ENCODE measurements at places on chromosomes 4 and X. TPM values are rescaled to one million over a fixed set of nuclear protein-coding genes. Genes with fewer than 3 reads are reported as not detected.

GRCh38 chr4:3667258-3667657 lies 98.9 kb upstream of the ADRA2C start:
- no peak for DNase-seq

- no peak for DNase-seq
Observed at GRCh38 chr4:72275381-72275780, 243.6 kb downstream of the NPFFR2 start.

- peak; percentile 40 for DNase-seq
Observed at GRCh38 chr4:150072906-150073714, 5.1 kb upstream of the DCLK2 start.

- DNase-seq: no peak
Observed at GRCh38 chr4:3745886-3746656, 20.1 kb upstream of the ADRA2C start.

GRCh38 chr4:48134081-48134480 lies at the start of gene TXK:
TSS of gene TXK (minus strand) at chr4:48134250. CDS start at chr4:48134170, 80 bp downstream.
- no peak for DNase-seq

GRCh38 chrX:34900691-34901090 lies 41.9 kb upstream of the FAM47B start:
- no peak for DNase-seq

DNA sequence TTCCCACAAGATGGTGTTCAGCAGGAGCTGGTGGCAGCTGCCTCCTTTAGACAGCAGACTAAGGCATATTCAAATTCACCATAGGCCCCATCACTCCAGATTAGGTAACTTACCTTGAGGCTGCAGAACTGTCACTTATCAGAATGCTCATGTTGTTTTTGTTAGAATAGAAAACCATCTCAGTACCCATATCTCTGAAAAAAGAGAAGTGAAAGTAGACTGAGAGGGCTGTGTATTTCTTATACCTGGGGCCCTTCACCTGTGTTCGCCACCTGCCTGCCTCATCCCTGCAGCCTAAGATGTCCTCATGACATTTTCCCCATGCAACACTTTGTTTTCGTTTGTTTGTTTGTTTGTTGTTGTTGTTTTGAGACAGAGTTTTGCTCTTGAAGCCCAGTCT lies 32.9 kb upstream of the SPRY1 start:
- DNase-seq: no peak

GRCh38 chrX:7242613-7243012 lies 94.7 kb upstream of the PUDP start:
- no peak for DNase-seq

- no peak for DNase-seq
Observed at GRCh38 chr4:186757696-186758355, 34.2 kb upstream of the FAT1 start.

DNA sequence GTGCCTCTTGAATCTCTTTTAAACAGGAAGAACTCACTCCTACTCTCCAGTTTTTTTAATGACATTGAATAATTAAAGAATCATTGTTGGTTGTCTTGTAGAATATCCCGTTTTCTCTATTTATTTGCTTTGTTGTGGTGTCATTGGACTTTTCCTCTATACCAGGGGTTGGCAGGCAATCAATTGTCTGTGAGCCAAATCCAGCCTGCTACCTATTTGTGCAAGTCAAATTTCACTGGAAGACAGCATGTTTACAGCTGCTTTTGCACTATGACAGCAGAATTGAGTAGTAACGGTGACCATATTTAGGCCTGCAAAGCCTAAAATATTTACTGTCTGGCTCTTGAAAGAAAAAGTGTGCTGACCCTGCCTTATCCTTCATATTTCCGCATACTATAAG lies 34.8 kb downstream of the POLA1 start:
- no peak for DNase-seq

DNA sequence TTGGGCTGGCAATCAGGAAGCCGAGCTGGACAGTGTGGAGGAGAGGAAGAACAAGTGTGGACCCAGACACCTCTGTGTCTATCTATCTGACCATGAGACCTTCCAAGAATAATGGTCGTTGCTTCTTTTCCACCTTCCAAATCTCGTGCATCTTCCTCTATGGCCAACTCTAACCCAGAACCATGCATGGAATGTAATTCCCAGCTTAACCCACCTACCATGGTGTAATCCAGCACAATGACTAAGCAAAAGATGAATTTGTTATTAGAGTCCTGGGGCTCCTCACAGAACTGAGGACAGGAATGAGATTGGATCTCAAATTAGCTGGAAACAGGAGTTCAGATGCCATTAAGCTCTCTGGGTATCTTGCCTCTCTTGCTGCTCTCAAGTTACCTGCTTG lies 17.4 kb upstream of the TMEM184C start:
- DNase-seq: no peak

GRCh38 chrX:99750721-99751120 lies 659.4 kb downstream of the PCDH19 start:
- no peak for DNase-seq

DNA sequence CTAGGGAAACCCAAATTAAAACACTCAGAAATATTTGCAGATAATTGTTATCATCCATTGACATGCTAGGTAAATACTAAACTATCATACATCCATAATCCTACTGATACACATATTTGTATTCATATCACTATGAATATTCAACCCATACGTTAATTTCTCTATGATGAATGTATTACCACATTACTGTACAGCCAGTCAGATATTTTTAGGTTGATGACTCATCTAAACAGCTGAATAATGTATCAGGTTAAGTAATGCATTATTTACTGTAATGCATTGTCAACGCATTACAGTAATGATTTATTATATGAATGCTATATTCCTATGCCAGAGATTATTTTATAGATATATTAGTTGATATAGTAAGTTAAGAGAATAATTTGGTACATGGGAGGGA lies 37.1 kb downstream of the VEGFC start:
- no peak for DNase-seq

DNA sequence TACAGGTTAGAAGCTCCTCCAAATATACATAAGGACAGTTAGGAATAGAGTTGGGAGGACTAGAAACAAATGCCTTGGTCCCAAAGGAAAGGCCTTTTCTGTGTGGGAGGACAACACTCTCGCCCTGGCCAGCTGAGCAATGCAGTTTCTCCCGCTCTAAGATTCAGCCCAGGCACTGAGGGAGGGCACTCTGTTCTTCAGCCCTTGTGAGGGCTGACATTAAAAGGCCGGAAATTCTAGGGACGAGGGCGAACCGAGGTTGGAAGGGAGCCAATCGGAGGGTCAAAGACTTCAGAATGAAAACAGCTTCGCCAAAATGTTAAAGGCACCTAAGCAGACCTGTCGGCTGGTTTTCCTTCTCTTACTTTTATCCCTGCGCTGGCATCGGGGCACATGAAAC lies 2.9 kb upstream of the PTCHD1 start:
- DNase-seq: no peak

DNA sequence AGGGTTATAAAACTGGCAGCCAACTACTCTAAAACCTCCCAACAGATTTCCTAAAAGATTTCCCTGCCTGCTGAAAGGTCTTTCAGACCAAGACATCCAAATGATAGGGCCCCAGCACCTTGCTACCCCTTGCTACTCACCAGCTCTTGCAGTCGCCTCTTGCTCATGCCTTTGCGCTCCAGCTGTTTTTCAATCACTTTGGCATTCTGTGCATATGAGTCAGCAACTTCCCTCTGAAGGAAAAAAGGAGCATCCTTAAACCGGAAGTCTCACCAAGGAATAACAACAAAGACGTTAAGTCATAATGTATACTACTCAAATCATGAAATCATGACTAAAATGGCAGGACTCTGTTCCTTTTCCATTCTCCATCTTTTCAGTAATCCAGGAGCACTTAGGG lies 24.0 kb downstream of the STEEP1 start:
- peak; percentile 27 for DNase-seq

DNA sequence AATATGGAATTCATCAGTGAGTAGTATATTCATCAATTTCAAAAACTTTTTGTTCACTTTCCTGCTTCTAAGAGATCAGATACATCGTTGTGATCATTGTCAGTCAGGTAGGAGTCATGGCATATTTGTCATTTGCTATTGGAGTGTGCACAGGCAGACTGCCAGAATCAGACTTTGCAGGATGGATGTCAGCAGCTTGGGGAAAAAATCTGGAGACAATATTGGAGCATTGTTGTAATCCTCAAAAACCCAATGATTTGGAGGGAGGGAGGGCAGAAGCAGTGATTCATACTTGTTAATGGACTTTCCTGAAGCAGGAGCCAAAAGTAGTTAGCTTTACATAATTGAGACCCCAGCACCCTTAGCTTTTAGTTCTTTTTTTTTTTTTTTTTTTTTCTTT lies 59.6 kb upstream of the DRP2 start:
- DNase-seq: no peak

DNA sequence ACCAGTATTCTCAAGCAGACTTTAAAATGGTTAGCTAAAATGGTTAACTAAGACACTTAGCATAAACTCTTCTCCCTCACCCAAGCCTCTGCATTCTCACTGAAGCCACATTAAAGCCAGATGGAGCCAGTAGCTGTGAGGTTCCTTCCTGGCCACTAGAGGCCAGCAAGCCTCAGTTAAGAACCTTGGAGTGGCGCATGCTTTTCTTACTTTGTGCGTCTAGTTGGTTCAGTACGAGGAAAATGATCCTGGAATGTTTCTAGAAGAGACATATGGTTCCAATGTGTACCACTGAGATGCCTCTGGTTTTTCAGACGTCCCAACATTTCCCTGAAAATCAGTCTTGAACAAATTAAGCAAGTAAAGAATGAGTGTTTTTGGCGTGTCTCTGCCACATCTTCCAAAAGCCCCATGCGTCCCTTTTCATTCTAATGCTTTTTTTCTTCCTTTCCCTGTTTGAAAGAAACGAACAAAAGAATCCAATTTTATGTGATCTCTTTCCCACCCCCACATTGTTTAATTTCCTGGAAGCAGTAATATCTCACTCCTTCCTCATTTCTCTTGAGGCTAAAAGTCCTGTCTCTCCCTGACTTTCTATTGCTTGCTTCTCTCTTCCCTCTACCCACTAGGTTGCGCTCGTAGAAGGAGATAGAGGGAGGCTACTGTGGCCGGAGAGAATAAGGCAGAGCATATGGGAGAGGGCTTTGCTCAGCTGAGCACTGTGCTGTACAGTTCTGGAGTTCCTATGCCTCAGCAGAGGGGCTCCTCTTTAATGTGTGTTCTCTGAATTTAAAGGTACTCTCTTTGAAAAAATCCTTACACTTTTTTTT lies 82.9 kb upstream of the TAB3 start:
- no peak for DNase-seq

DNA sequence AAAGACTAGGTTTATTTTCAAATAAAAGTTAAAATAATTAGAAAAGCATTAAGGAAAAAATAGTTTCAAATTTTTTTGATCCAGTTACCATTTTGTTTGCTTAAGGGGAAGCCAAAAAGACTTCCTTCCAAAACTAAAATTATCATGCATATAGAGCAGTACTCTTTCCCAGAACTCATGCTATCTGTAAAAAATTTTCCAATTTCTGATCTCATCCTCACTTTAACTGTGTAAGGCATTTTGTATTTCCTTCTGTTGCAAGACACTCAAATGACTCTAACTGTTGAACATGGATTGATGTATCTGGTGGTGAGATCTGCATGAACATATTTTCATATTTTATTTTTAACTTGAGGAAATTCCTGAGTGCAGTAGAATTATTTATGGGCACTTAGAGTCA lies 150.1 kb downstream of the ADAM29 start:
- DNase-seq: no peak

DNA sequence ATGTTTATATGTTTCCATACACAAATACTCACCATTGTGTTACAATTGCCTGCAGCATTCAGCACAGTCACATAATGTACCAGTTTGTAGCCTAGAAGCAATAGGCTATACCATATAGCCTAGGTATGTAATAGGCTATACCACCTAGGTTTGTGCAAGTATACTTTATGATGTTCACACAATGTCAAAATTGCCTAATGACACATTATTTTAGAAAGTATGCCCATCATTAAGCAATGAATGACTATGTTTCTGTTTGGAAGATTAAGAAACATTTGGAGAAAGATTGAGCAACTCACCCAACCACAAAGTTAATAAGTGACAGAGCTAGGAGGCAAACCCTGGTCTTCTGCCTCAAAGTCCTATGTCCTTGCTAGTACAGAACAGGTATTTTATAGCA lies 96.8 kb upstream of the GRIA3 start:
- peak; percentile 65 for DNase-seq

GRCh38 chrX:148915474-148915873 lies 415.1 kb downstream of the AFF2 start:
- DNase-seq: no peak

DNA sequence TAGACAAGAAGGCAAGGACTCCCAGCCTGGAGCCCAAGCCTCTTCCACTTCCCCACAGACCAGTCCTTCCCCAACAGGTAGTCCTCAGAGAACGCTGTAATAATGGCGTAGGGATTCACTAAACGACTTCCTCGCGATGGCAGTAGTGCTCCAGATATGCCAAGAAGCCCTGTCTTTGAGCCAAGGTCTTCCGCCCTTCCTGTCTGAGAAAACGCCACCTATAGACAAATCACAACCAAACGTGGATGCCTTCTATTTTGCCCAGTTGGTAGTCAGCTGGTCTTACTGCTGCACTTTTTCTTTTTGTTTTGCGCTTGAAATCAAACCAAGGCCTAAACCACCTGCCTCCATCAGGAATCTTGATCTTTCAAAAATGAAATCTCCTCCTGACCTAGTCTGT lies 203.3 kb downstream of the OR13H1 start:
- DNase-seq: no peak

DNA sequence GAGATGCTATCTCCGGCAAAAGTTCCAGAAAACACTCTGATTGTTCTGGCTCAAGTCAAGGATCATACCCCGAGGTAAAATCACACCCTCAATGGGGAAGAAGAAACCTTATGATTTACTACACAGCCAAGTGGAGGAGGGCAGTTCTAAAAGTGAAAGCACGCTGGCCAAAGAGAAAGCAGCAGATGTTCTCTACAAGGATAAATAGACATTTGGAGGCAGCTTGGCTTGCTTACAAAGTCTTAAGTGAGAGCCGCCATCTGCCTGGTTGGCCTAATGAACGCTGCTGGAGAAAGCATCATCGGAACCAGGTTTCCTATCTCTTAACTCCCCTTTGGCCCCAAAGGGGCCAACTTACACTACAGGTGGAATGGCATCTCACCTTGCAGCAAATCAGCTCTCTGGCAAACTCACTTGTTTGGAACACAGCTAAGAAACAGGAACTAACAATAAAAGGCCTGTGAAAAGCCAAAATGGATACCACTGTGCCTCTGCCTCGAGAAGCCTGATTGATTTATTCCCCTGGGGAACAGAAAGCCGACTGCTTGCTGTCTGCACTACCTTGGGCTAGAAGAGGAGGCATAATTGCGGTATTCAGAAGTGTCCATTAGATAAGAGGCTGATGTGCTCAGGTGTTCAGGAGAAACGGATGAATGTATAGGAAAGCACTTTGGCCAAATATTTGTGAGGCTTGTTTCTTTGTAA lies 22.8 kb downstream of the FRAS1 start:
- DNase-seq: no peak

The NKAP gene
- 5.0 TPM for total RNA-seq

The SSX4B gene
- total RNA-seq: not detected

The SLC7A11 gene
- total RNA-seq: 3.1 TPM

The KCNE5 gene
- not detected for total RNA-seq

The GAGE2A gene
- not detected for total RNA-seq

The KIT gene
- 0.22 TPM for total RNA-seq

The DRD5 gene
- not detected for total RNA-seq

The HS6ST2 gene
- total RNA-seq: 10.5 TPM

The RAB41 gene
- not detected for total RNA-seq

The HGFAC gene
- total RNA-seq: not detected

The CDS1 gene
- 12.9 TPM for total RNA-seq

The THAP6 gene
- total RNA-seq: 7.0 TPM

Measured in epithelial cell of proximal tubule (primary cell).